HFFc6 (cell line): ENCODE measurements at places on chromosomes 7 and 10.

- no peak for DNase-seq
Measured at GRCh38 chr10:79342811-79343561, 4.3 kb upstream of the PPIF start.

GRCh38 chr10:88385601-88386203 lies 197.4 kb downstream of the RNLS start:
- no peak for DNase-seq

GRCh38 chr7:157508477-157508881 lies 171.7 kb downstream of the DNAJB6 start:
- DNase-seq: no peak

DNA sequence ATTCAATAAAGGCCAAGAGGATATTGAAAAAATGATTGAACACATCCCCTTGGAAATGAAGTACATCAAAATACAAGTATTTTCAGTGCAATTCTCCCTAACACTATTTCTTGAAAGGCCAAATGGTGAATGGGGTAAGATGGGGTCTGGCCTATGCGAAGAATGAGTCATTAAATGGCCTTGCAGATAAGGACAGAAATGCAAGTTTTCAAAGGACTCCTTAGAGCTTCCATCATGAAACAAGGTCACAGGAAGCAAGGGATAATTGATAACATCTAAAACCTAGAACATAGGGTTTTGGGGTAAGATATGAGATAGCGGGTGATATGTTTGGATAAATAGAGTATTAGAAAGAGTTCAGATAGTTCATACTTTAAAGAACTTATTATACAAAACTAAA lies 109.3 kb upstream of the ABCB5 start:
- no peak for DNase-seq

GRCh38 chr10:124512040-124512428 lies 50.4 kb downstream of the LHPP start:
- no peak for DNase-seq

GRCh38 chr10:18437486-18437885 lies 213.9 kb downstream of the NSUN6 start:
- no peak for DNase-seq

- no peak for DNase-seq
Measured at GRCh38 chr10:115802911-115803310, 470.1 kb downstream of the GFRA1 start.

- no peak for DNase-seq
Measured at GRCh38 chr10:27660711-27661110, 84.9 kb downstream of the MKX start.

DNA sequence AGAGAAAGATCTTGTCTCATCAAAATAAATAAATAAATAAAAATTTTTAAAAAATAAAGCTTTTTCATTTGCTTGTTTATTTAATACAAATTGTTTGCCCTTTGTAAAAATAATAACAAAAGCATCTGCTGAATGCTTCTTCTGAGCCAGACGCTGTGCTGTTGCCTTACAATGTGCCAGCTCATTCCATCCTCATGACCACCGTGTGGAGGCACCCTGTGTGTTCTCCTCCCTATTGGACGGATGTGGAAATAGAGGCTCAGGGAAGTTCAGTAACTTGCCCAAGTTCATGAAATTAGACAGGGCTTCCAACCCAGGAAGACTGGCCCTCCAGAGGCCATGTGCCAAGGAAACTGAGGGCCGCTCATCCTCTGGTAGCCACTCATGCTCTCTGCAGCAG lies 120.6 kb downstream of the SH3PXD2A start:
- no peak for DNase-seq

- peak; percentile 21 for DNase-seq
Measured at GRCh38 chr10:26755443-26755903, 58.0 kb downstream of the PDSS1 start.

DNA sequence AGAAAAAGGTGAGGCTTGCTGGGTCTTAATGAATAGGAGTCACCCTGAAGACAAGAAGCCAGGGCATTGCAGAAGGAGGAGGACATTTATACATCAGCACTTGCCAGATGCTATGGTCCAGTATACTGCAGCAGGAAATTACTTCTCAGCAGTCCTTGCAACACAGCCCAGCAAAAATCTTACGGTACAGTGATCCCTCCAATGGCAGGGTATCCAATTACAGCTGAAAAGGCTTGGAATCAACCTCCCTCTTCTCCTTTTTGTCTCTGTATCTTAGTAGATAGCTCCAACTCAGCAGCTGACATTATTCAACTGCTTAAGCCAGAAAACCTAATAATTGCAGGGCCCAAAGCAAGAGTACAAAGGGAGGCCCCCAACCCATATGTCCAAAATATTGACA lies 128.3 kb upstream of the COBL start:
- no peak for DNase-seq

- no peak for DNase-seq
Measured at GRCh38 chr10:105024184-105024583, 383.1 kb downstream of the SORCS3 start.

GRCh38 chr7:13259930-13260329 lies 572.5 kb downstream of the ARL4A start:
- no peak for DNase-seq

GRCh38 chr7:150406567-150407421 lies 27.7 kb downstream of the ZNF775 start:
- DNase-seq: no peak

DNA sequence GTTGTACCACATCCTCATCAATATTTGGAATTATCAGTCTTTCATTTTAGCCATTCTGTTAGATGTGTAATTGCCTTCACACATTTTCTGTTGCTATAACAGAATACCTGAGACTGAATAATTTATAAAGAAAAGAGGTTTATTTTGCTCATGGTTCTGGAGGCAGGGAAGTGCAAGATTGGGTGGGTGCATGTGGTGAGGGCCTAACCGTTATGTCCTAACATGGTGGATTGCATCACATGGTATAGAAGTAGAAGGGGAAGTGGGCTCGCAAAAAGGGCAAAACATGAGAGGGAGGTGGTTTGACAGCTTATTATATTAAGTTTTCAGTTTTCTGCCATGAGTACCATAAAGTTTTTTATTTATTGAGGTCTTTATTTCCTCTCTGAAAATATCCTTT lies 452.0 kb downstream of the ARL4A start:
- no peak for DNase-seq

- DNase-seq: peak; percentile 47
Measured at GRCh38 chr7:5597772-5598171, 174.1 kb upstream of the TNRC18 start.

GRCh38 chr7:30187513-30187912 lies 52.7 kb downstream of the MTURN start:
- DNase-seq: no peak

DNA sequence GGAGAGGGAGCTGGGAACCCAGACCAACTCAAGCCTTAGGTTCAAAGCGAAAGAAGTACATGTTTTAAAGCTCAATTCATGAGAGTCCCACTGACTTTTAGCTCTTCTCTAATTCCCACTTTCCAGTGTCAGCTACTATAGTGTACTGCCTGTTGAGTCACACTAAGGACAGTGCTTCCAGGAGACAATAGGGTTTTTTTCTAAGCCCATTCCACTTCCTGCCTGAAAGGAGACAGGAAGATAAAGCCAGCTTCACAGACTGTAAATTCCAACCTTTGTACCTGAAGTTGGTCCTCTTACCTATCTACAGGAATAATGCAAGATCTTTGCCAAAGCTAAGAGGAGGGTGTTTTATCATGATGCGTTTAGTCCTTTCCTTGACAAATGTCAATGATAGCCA lies 4.4 kb downstream of the MSRB2 start:
- no peak for DNase-seq

- no peak for DNase-seq
Measured at GRCh38 chr10:26475386-26475785, 37.2 kb downstream of the APBB1IP start.

DNA sequence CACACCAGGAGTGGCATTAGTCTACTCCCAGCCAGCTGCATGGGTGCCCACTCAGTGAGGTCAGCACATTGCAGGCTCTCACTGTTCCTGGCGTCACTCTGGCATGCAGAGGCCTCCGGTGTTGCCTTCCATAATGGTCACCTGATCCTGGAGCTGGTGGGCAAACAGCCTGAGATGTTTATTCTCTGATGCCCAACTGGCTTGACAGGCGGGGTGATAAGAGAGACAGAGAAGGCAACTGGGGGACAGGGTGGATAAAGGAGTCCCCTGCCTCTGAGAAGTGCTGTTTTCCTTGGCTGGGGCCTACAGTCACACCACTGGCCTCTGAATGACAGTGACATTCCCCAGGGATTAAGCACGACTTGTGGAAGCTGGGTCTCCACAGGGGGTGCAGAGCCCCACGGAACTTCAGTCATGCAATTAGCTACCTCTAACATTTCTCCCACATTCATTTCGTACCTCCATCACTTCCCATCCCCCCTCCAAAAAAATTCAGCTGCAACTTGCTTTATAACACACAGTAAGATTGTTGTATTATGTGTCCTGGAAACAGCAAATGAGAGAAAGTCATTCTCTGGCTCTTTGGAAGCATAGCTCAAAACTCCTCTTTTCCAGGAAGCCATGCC lies 7.1 kb upstream of the RBM20 start:
- DNase-seq: no peak

GRCh38 chr7:18354108-18355085 lies 141.2 kb upstream of the HDAC9 start:
- no peak for DNase-seq

DNA sequence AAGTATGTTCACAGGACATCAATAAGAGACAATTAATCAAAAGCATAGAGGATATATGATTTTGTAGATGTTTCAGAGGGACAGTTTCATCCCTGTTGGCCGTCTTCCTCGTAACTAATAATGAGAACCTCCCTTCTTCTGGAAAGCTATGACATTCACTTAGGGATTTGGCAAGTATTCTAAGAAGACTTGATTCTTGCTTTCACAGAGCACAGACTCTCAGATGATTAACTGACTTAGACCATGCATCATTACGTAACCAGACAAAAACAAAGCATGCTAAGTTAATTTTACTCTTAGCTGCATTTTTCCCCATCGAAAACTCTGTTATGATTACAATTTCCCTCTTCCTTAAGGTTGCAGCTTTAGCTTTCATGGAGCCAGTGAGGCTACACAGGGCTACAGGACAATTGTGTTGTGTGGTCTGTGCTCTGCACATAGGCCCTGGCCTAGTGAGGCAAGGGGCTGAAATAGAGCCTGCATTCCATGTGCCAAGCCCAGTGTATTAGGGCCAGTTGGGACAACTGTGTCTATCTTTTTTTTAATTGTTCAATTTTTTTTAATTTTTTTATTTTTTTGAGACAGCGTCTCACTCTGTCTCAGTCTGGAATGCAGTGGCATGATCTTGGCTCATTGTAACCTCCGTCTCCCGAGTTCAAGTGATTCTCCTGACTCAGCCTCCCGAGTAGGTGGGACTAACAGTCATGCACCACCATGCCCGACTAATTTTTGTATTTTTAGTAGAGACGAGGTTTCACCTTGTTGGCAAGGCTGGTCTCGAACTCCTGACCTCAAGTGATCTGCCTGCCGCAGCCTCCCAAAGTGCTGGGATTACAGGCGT lies 105.3 kb downstream of the PLXDC2 start:
- no peak for DNase-seq
